Esophagus squamous epithelium (tissue), 5 donors: ENCODE measurements at places on chromosomes 7 and 10.

GRCh38 chr7:134438946-134439345 lies 20.0 kb downstream of the AKR1B1 start:
- DNase-seq: no peak

- no peak for DNase-seq
These were observed 13.2 kb upstream of the PRKCQ start for GRCh38 chr10:6593241-6593671.

GRCh38 chr10:7945469-7946187 lies 108.9 kb upstream of the GATA3 start:
- no peak for DNase-seq

GRCh38 chr10:92740762-92741161 lies 51.0 kb downstream of the HHEX start:
- no peak for DNase-seq

DNA sequence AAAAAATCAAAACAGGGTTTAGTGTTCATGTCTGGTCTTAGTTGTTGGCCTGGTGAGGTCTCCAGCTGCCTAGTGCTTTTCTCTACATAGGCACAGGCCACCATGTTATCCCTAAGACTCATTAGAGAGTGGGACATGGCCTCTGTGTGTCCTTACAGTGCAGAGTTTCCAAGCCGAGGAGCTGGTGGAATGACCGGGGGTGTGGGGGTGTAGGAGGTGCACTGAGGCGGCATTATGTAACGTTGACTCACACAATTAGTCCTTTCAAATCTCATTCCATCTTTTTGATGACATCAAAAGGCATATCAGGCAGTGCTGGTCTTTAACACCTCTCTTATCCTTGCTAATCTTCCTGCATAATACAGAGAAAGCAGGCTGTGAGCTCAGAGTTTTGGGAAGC lies 71.3 kb downstream of the MTPN start:
- no peak for DNase-seq

DNA sequence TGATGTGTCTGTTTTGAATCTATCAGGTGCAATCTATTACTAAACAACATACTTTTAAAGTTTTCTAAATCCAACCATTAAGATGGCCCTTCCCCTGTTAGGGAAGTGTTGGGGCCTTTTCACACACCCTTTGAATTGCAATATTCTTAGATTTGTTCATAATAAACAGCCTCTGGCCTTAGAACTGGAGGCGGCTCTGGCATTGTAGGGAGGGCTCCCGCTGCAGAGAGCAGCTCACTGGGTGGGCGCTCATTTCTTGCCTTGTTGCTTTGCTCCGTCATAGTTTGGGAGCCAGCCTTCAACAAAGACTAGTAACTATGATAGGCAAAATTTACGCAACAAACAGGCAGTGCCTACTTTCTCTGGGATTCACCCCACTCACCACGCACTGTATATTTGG lies 4.2 kb upstream of the HOXA10 start:
- no peak for DNase-seq

DNA sequence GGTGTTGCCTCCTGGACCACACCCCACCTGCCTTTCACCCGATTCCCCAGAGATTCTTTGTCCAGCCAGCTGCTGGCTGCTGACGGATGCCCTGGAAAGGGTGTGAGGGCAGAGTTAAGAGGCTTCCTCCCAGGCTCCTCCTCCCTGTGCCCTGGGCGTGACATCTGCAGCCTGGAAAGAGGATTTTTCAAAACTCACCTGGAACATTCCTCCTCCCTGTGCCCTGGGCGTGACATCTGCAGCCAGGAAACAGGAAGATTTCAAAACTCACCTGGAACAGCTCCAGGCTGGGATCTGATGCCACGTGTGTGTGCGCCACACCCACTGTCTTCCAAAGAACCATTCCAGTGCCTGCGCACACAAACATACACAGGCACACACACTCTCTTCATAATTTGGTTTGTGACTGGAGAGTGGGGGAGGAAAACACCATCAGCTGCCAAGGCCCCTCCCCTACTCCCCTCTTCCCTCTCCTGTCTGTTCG lies 5.2 kb downstream of the MARVELD1 start:
- DNase-seq: peak; percentile 9

GRCh38 chr7:3279147-3279818 lies 21.8 kb upstream of the SDK1 start:
- no peak for DNase-seq

DNA sequence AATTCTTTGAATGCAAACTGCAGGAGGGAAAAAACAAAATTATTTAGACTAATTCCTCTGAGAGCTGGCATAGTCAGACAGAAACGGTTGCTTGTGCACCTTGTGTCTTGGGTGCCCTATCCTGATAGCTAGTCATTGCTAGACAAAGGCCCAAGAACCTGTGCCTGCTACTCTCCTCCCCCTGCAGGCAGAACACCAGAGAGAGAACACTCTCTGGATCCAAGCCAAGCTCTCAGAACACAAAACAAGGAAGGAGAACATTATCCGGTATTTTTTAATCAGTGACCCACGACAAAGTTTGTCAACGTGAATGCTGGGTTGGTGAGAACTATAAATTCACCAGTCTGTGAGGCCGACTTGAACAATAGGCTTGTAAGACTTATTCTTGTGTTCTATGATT lies 18.8 kb upstream of the PPP1R9A start:
- DNase-seq: no peak

DNA sequence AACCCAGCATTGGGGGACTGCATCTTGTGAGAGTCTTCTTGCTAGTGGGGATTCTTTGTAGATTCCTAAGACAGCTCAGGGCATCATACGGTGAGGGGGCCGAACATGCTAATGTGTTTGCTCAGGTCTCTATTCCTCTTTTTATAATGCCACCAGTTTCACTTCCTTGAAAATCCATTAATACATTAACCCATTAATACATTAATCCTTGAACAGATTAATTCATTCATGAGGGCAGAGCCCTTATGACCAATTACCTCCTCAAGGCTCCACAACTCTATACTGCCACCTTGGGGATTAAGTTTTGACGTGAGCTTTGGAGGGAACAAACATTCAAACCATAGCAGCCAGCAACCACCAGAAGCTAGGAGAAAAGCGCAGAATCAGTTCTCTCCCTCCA lies 67.2 kb upstream of the POT1 start:
- no peak for DNase-seq

GRCh38 chr7:124720195-124720594 lies 45.4 kb downstream of the GPR37 start:
- no peak for DNase-seq

- DNase-seq: no peak
These were observed 717.2 kb downstream of the TNS3 start for GRCh38 chr7:46864716-46865115.

DNA sequence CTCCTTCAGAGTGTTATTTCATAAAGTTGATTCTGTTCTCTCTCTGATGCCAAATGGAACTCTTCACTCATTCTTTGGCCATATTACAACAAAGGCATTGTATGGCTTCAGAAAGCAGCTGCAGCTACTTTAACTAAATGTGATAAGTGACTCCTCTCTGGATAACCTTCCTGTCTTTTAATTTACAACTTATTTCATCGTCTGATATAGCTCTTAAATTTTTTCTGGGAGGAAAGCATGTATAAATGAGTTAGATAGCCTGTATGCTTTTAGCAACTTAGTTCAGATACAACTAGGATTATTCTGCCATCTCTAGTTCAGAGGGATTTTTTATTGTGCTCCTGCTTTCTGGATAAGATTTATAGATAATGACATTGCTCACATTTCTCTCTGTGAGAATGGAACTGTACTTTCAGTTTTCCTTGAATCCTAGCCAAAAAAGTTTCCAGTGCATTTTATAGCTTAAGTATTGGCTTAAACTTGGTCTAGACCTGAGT lies 57.5 kb downstream of the KLHDC10 start:
- DNase-seq: no peak

GRCh38 chr10:110725801-110726630 lies 81.9 kb downstream of the RBM20 start:
- no peak for DNase-seq

DNA sequence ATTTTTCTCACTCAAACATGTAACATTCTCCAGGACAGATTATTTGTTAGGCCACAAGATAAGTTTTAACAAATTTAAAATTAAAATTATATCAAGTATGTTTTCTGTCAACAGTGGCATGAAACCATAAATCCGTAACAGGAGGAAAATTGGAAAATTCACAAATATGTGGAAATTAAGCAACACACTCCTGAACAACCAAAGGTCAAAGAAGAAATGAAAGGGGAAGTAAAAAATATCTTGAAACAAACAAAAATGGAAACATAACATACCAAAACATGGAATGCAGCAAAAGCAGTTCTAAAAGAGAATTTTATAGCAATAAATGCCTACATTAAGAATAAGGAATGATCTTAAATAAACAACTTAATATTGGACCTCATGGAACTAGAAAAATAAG lies 147.3 kb downstream of the ZEB1 start:
- no peak for DNase-seq

DNA sequence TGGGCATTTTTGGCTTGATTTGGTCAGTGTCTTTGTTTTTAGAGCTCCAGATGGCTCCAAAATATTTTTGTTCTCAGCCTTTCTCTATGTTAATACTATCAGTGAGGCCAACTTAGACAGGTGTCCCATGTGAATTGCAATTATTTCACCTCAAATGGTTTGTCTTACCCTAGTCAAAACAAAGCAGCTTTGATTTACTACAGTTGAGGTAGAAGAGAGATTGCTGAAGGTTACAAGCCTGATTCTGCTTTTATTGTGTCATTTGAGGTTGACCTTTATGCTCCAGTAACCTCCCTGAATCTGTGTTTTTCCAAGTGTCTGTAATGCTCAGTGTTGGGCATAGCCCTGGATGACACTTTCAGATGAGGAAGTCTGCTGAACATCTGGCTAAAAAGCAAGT lies 882.9 kb downstream of the NRG3 start:
- DNase-seq: no peak

GRCh38 chr10:133157662-133158436 lies 2.2 kb upstream of the KNDC1 start:
- no peak for DNase-seq

GRCh38 chr10:24518981-24519597 lies 204.6 kb downstream of the ARHGAP21 start:
- no peak for DNase-seq

GRCh38 chr10:47346581-47347302 lies 1.4 kb upstream of the RBP3 start:
- DNase-seq: no peak

DNA sequence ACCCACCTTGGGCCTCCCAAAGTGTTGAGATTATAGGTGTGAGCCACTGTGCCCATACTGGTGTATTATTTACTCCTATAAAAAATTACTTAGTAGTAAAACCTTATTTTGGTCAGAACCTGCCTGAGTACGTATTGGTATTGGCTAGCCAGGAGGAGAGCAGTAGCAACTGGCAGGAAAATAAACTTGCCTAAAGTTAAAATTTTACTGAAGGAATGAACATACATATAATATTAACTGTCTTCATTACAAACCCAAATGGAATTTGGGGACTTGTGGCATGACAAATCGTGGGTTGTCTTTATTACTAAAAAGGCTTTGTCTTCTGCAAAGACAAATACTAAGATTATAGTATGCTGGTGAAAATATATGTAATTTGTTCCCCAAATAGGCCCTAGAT lies 8.4 kb downstream of the RAB18 start:
- DNase-seq: no peak

DNA sequence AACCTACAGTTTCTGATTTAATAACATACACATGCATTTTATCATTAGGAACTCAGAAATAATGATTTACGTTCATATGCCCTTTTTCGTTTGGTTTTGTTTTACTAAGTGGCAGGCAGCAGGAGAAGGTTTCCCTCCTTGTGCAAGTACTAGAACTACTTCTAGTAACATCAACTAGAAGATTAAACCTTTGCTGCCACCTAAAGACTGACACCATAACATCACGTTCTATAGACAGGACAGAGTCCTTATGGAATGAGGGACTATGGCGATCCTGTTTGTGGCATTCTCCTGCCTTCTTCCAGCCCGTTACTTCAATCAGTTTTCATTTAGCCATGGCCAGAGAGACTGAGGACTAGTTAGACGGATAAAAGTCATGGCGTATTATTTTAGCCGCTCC lies 53.2 kb downstream of the GAD2 start:
- no peak for DNase-seq

- no peak for DNase-seq
These were observed 83.7 kb downstream of the USP6NL start for GRCh38 chr10:11527691-11528255.

GRCh38 chr10:25465582-25466372 lies 291.0 kb downstream of the GPR158 start:
- no peak for DNase-seq

GRCh38 chr10:116311016-116311415 lies 13.2 kb upstream of the CCDC172 start:
- DNase-seq: no peak

DNA sequence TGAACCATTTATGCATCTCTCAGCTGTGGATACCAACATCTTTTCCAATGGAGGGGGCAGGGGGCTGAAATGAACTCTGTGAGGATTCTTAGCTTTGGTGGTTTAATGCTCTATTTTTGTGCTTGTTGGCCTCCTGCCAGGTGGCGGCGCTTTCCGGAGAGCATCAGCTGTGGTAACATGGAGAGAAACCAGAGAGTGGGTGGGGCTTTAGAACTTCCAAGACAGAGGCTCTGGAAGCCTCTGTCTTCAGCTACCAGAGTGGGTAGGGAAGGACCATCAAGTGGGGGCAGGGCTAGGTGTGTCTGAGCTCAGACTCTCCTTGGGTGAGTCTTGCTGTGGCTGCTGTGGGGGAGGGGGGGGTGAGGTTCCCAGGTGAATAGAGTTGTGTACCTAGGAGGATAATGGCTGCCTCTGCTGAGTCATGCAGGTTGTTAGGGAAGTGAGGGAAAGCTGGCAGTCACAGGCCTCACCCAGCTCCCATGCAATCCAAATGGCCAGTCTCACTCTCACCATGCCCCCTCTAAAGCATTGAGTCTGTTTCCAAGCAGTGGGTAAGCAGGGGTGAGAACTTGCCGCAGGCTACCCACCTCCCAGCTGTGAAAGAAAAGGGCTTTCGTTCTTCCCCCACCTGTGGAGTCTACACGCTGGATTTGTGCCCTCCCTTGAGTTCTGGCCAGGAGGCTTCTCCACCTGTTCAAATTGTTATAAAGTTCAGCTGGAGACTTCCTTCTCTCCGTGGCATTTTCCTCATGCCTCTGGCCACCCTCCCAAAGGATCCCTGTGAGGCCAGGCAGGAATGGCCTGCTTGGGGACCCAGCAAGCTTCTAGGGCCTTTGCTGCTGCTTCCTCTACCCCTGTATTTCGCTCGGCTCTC lies 527.0 kb downstream of the NEBL start:
- DNase-seq: no peak

DNA sequence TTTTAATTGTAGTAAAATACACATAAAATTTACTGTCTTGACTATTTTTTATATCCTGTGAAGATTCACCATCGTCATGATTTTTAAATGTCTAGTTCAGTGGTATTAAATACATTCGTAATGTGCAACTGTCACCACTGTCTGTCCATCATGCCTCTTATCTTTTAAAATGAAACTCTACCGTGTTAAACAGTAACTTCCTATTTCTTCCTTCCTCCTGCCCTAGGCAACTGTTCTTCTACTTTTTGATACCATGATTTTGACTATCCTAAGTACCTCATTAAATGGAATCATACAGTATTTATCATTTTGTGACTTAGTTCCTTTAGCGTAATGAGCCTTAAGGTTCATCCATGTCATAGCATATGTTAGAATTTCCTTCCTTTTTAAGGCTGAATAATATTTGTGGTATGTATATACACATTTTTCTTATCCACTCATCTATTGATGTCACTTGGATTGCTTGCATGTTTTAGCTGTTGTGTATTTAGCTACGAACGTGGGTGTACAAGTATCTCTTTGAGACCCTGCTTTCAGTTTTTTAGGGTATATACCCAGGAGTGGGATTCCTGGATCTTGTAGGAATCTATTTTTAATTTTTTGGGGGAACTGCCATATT lies 13.5 kb downstream of the SLK start:
- DNase-seq: no peak

- DNase-seq: no peak
These were observed 34.7 kb downstream of the RBM17 start for GRCh38 chr10:6123532-6123931.
